NCI-H524 treated with DMSO at 0.1 percent for 48 hours (cell line): ENCODE measurements at places on chromosomes 12 and 14.

DNA sequence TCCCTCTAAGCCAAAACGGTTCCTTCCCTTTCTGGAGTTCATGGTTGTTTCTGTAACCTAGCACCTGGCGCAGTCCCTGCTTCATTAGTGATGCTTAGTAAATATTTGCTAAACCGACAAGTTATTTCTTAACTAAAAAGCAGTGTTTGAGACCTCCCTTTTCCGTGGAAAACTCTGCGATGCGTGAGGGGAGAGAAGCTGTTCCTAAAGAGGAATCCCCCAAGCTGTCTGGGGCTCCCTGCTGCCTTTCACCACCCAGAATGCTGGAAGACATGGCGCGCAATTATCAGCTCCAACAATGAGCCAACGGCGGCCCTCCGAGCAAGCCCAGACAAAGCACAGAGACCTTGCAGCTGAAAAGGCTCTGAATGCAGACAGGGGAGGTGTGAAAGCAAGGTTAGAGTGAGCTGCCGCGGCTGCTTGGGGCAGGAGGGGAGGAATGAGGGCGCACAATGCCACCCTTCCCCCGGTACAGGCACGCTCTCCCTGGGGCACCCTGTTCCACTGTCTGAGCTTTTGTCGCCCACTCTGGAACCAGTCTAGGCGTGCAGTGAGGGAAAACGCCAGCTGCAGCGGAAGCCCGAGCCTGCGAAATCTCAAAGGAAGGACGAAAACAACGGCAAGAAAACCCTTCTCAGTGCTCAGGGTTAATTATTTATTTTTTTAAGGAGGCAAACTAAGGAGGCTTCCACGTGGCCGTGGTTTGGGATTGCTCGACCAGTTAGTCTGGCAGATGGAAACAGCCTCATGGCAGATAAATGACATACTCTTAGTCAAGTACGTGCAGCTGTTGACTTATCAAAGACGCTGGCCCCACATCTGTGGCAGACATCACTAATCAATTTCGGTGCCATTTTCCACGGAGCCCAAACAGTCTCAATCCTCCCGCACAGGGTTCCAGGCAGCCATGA lies 66.3 kb downstream of the RBM19 start:
- no peak for DNase-seq

DNA sequence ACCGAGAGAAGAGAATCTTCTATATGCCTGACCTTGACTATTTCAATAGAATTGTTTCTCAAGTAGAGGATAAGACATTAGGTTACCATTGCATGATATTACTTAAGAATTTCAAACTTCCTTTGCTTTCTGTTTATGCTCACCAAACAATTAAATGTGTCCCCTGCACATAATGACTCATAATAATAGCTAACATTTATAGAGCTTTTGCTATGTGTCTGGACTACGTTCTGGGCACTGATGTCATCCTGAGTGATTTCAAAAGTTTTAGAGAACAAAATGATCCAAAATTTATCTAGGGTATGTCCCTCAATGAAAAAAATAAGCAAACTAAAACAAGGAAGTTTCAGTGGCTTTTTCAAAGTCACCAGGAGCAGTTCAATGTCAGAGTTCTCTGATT lies 38.8 kb downstream of the SLC15A5 start:
- DNase-seq, result no peak

DNA sequence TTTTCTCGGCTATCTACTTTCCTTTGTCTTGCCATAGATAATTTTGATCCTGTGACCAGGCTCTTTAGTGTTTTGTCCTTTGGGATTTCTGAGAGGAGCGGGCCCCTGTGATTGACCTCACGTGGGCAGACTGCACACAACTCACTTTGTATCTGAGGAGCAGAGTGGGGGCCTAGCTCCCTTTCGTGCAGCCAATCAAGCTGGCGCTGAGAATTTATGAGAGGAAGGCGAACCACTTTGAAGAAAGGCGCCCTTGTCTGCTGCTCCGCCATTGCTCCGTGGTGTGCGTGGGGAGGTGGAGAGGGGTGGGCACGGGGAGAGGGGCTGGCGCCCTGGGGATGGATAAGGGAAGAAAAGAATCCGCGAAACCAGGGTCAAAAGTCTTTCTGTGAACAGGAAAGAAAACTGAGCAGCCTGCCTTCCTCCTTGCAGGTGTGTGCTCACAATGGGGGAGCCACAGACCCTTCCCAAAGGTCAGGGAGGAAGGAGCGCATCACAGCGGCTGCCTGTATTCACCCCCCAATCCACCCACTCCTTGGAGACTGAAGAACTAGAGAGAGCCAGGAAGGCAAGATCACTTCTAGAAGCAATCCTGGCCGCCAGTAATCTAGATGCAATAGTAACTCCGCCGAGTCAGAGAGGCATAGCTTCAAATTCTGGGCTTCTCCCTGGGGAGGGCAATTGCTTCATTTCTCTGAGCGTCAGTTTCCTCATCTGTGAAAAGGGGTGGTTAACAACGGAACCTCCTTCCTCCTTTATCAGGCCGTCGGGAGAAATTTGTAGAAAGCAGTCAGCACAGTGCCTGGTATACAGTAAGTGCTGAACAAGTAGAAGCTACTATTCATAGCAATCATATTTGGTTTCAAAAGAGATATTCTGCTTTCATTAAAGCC lies 24.9 kb upstream of the MED13L start:
- no peak for DNase-seq

DNA sequence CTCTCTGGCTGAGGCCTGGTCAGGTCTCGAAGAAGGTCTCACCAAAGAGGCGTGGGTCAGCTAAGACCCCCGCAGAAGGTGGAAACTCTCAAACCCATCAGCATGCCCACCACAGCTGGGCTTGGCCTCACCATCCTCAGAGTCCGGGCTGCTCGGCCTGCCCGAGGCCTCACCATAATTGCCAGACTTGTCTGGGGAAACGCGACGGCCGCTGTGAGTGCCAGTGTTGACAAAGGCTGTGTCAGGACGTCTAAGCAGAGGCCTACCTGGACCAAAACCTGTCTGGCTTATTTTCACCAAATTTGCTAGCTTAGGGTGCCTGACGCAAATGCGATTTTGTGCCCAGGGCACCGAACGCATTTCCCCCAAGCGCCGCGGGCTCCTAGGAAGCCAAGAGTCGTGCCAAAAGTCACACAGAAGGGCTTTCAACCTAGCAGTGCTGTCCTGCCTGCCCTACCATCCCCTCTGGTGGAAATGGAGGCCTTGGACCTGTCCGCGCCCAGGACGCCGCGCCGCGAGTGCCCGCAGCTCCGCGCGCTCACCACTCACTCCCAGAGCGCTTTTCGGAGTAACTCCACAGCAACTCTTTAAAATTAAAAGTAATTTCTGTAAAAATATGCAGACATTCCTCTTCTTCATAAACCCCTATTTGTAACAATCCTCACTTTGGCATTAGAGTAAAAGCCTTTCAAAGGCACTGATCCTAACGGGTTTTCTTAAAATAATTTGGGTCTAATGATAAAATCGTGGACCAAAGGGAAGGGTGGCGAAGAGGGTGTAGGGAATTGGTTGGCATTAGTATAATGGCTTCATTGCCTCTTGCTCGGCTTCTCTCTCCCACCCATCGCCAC lies 1.2 kb upstream of the ALX1 start:
- no peak for DNase-seq

DNA sequence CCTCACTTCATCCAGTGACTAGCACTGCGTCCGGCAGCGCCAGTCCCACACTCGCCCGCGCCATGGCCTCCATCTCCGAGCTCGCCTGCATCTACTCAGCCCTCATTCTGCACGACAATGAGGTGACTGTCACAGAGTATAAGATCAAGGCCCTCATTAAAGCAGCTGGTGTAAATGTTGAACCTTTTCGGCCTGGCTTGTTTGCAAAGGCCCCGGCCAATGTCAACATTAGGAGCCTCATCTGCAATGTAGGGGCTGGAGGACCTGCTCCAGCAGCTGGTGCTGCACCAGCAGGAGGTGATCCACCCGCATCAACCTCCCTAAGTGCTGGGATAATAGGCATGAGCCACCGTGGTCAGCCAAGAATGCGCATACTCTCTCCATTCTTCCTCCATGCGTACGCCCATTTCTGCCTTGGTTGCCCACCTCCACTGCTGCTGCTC lies 59.9 kb downstream of the IRF2BPL start:
- no peak for DNase-seq

DNA sequence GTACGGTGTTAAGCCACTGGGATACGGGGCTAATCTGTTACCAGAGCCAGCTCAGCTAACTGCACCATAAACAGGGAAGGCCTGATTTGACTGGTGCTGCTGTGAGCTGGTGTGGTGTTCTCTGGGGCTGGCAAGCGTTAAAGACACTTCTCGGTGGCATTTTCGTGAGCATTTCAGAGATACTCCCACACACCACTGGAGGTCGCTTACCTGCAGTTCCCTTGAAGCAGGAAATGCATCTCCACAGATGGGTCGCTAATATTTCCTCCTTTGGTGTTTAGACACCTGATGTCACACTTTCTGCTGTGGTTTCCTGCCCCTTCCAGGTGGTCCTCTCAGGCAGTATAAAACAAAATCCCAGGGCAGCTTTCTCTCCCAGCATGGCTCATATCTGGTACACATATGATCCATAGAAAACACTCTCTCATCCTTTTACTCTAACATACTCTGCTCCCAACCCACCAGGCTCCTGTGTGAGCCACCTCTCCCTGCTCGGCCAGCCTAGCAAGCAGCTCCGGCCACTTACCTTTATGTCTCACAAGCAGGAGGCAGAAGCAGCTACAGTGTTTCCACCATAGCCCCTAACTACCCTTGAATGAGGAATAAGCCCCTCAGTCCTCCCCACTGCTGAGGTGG lies 129.9 kb upstream of the GRIN2B start:
- DNase-seq, result no peak

DNA sequence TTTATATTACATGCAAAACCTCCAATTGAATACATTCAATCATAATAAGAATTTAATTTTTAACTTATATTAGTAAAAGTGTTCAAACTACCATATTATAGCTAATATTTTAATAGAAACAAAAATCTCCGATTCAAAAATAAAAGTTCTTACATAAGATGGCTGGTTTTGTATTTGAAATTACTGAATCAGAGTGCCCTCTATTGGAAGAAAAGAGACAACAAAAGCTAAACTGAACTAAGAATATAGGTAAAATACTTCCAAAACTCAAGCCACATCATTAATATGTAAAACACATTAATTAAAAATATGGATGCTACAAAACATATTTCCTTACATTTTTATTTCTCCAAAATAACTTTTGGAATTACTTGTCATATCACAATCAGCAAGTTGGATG lies 120.3 kb downstream of the GARIN6 start:
- no peak for DNase-seq

GRCh38 chr12:70417121-70417520 lies 51.0 kb downstream of the KCNMB4 start:
- DNase-seq, result no peak

GRCh38 chr12:108622421-108622820 lies 11.3 kb downstream of the SELPLG start:
- DNase-seq, result no peak

- DNase-seq, result no peak
Measured at GRCh38 chr12:122460061-122460460, 37.6 kb upstream of the CLIP1 start.

DNA sequence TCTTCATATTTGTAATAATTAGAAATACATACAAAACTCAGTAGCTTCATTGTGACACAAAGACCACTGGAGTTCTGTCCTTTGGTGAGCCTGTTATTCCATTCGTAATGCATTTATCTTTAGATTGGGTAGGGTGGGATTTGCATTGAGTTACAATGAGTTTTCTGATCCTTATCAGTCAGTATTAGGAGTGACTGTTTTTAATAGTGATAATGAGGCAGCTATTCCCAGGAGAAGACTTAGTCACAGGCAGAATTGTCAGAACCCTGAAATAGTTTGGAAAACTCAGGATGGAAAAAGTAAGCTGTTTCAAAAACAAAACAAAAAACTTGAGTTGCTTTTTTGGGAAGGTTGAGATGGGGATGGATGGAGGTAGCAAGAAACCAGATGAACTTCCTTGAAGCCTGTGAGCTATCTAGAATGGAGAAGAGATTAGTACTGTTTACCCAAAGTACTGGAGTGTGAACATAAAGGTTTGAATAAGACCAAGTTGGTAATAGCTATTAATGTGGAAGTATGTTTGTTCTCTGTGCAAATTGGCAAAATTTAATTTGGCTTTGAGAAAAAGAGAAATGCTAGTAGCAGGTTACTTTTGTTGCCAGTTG lies 38.6 kb downstream of the FBXO34 start:
- DNase-seq, result no peak

- no peak for DNase-seq
Measured at GRCh38 chr14:22634233-22634900, 9.8 kb downstream of the OR6J1 start.

- DNase-seq, result no peak
Measured at GRCh38 chr12:67509666-67510386, 138.7 kb upstream of the DYRK2 start.

DNA sequence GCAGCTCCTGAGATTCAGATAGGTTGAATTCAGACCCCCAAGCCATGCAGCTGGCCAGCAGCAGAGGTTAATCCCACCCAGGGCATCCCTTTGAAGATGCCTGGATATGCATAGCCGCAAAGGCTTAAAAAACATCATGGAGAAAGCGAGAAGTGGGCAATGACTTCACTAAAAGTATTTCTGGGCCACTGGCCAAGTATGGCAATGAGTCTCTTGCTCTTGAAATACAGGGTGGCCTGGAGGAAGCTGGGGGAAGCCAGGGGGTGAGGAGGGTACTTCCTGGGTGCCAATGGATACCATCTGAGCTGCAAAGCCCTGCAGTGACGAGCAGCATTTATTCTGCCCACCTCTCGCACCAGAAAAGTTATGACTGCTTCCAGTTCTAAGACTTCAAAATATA lies 539.3 kb upstream of the TBX3 start:
- DNase-seq, result no peak

GRCh38 chr12:110597885-110598284 lies 14.8 kb upstream of the PPTC7 start:
- DNase-seq, result no peak

DNA sequence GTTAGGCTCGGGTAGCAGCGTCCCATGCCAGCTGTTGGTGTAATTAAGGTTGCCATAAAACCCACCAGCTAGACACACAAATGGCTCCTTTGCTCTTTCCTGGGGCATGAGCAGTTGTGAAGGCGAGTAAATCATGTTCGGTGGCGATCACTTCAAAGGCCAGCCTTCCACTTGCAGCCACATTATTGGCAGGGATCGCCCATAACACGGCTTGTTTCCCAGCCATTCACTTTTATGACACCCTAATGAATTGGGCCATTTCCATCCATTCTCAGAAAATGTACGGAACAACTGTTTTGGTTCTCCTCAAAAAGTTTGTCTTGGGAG lies 63.4 kb downstream of the BEGAIN start:
- DNase-seq, result peak; percentile 29
